A673 (cell line): ENCODE measurements at places on chromosomes 6 and 20. TPM values are rescaled to one million over a fixed set of nuclear protein-coding genes. Genes with fewer than 3 reads are reported as not detected.

DNA sequence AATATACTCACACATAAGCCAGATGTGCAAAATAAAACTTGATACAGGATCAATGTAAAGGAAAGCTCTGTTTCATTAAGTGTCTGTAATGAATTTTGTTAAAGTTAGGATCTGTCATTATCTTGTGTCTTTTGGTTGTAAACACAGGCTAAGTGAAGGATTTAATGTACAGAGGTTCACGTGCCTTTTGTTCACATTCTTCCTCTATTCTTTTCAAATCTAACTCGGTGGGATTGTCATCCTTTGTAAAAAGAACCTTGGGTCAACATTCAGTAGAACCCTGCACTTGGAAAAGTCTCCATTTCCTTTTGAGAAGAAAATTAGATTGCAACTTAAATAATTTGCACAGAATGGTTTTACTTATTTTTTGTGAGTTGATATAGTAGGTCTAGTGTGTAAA, 7.7 kb upstream of the LIN28B start:
- peaks cover 38% of the 10 kb centered on the region for H3K27me3 ChIP-seq
- H3K36me3 ChIP-seq = no peaks in the 10 kb centered on the region
- no peak overlapping the region for H3K4me3 ChIP-seq
- DNase-seq = no peak
- H3K4me1 ChIP-seq = no peaks in the 10 kb centered on the region

DNA sequence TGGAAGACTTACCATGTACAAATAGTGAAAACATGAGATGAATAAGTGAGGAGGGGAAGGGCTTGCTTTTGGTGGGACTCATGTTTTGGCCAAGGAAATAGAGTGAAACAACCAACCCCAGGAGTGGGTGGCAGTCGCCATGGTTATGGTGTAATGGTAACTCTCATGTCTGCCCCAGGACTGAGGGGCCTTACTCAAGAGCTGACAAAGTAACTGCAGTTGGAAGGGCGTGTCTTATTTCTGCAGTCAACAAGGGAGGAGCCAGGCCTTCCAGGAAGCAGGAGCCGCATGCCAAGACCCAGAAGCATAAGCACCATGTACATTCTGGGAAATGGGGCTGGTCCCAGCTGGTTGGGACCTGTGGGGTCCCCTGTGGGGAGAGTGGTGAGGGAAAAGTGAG, 108.5 kb downstream of the UNC5CL start:
- no peaks in the 10 kb centered on the region for H3K27me3 ChIP-seq
- no peak overlapping the region for H3K4me3 ChIP-seq
- H3K36me3 ChIP-seq = no peaks in the 10 kb centered on the region
- DNase-seq = no peak
- H3K27ac ChIP-seq = no peak overlapping the region

DNA sequence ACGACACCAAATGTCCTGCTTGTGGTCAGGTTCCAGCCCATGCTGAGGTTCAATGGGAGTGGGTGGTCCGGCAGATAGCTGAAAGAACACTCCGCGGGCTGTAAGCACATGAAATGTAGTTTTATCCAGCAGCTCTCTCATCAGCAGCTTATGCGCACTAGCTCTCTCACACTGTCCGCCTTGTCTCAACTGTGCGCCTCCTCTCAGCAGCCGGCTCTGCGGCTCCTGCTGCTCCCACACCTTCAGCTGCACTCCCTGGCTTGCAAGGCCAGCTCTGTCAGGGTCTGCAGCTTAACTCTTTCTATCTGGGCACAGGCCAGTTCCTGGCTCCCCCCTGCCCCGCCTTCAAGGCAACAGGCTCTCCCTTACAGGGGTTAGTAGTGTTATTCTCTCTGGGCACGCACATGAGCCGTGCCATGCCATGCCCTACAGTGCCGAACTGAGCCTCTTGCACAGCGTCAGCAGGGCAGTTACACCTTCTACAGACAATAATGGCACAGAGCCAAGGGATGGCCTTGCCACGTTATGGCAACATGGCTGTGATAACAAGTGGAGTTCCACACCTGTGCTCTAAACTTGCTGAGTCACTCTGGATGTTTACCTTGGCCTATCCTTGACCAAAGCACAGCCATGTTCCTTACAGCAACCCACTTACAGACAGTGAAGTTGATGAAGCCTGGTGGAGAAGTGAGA, 84.0 kb upstream of the LRFN2 start:
- H3K36me3 ChIP-seq = no peaks in the 10 kb centered on the region
- H3K27ac ChIP-seq = no peak overlapping the region
- DNase-seq = no peak
- no peaks in the 10 kb centered on the region for H3K4me1 ChIP-seq

DNA sequence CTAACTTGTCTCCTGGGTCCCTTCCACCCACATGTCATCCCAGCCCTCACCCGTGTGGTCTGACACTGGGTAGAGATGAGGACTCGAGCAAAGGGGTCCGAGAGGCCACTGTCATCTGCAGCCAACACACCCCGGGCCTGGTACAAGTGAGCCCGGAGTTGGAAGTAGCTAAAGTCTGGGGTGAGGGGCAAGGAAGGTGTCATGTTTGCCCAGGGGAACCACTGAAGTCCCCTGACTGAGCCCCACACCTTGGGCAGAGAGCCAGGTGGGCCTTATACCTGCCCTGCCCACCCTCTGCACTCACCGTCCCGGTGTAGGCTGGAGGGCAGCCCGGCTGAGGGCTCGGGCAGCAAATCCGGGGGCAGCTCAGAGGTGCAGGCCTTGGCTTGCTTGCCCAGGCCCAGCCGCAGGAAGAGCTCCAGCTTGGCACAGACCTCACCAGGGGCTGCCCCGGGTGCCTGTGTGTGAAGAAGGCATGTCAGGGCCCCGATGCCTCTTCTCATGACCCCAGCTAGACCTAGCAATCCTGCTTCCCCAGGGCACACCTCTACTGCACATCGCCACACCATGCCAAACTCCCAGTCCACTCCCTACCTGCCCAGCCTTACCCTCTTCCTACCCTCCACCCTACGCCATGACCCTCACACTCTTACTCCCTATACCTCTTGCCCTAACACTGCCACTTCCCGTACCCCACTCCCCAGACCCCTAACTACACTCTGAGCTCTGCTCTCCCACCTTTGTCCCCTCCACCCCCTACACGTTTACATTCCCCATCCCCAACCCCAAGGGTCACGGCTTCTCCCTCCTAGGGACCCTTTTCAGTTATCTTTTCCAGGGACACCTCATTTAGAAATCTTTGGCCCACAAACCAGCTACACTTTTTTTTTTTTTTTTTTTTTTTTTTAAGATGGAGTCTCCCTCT, 31.7 kb upstream of the SPAG4 start:
- H3K27ac ChIP-seq = no peak overlapping the region
- H3K36me3 ChIP-seq = no peaks in the 10 kb centered on the region
- H3K27me3 ChIP-seq = no peaks in the 10 kb centered on the region

DNA sequence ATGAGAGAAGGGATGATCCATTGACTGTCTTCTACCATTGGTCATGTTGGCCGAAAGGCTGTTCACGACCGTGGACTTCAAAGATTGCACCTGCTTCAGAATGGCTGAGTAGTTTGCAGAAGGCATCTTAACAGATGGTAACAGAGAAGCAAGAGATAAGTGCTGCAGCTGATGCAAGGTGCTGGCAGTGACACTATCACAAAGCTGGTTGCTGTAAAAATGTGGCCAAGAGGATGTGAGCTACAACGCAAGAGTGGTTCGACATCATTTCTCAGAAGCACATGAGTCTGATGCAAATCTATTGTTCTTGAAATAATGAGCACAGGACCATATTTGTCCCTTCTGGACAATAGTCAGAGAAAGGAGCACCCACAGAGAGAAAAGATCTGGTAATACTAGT, 27.0 kb upstream of the ANKEF1 start:
- H3K4me1 ChIP-seq = no peaks in the 10 kb centered on the region
- no peak overlapping the region for H3K27ac ChIP-seq
- no peak overlapping the region for H3K4me3 ChIP-seq

DNA sequence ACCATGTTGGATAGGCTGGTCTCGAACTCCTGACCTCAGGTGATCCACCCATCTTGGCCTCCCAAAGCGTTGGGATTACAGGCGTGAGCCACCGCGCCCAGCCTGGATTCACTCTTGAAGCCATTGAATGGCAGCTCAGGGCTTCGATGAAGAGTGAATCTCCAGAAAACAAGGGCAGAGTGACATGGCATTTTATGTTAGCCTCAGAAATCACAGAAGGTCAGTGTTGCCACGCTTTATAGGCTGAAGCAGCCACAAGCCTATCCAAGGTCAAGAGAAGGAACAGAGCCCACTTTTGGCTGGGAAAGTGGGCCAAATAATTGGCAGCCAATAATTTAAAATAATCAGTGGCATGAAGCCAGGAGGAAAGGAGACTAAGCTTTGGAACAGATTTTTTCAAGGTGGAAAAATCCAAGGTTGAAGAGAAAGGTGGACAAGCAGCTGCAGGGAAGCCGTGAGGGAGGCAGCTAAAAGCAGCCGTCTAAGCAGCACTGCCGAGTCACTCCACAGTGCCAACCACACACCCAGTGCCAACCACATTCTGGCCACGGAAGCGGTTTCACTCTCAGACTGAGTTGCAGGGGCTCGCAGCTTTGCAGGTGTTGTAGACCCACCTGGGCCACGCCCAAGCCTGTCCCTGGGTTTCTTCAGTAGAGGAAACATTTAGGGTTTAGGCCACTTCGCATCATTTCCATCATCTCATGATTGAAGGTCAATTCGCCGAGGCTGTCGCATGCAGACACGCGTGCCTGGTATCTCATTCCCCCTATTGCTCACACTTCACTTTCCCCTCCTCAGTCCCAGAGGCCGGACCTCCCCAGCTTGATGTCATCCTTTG, 17.4 kb upstream of the AVP start:
- H3K4me3 ChIP-seq = no peak overlapping the region
- no peak overlapping the region for H3K27ac ChIP-seq
- H3K4me1 ChIP-seq = no peaks in the 10 kb centered on the region
- DNase-seq = no peak

- DNase-seq = no peak
- H3K27me3 ChIP-seq = no peaks in the 10 kb centered on the region
- no peaks in the 10 kb centered on the region for H3K36me3 ChIP-seq
- no peaks in the 10 kb centered on the region for H3K4me1 ChIP-seq
Observed at GRCh38 chr6:16651871-16652270, 109.4 kb downstream of the ATXN1 start.

GRCh38 chr6:35790683-35791082, 6.4 kb downstream of the CLPS start:
- no peaks in the 10 kb centered on the region for H3K4me1 ChIP-seq
- no peak for DNase-seq
- H3K27me3 ChIP-seq = peaks cover 35% of the 10 kb centered on the region
- no peaks in the 10 kb centered on the region for H3K36me3 ChIP-seq

The PSORS1C2 gene
- not detected in 2 replicates for total RNA-seq

The RUNX2 gene
- 4.0 and 4.9 TPM in 2 replicates for total RNA-seq

The HCK gene
- not detected in 2 replicates for total RNA-seq
